ENCODE measurements at places on chromosomes 12 and 14.

- no peak for DNase-seq
Measured at GRCh38 chr12:15687583-15687982, 101.6 kb downstream of the EPS8 start.

DNA sequence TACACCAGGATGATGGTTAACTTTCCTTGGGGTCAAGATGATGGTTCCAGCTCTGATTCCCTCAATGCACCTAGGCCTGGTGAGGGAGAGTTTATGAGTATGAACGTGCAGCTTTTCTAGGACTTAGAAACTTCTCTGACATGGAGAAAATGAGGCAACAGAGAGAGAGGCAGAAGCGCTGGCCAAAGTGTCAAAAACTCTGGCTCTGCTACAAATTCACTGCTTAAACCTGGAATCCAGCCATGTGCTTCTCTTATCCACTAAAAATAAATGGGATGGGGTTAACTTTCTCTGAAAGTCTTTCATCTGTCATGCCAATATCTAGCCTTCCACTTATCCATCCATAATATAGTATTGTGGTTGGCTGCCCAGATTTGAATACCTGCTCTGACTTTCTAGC, 568.7 kb downstream of the MED13L start:
- no peak for DNase-seq

DNA sequence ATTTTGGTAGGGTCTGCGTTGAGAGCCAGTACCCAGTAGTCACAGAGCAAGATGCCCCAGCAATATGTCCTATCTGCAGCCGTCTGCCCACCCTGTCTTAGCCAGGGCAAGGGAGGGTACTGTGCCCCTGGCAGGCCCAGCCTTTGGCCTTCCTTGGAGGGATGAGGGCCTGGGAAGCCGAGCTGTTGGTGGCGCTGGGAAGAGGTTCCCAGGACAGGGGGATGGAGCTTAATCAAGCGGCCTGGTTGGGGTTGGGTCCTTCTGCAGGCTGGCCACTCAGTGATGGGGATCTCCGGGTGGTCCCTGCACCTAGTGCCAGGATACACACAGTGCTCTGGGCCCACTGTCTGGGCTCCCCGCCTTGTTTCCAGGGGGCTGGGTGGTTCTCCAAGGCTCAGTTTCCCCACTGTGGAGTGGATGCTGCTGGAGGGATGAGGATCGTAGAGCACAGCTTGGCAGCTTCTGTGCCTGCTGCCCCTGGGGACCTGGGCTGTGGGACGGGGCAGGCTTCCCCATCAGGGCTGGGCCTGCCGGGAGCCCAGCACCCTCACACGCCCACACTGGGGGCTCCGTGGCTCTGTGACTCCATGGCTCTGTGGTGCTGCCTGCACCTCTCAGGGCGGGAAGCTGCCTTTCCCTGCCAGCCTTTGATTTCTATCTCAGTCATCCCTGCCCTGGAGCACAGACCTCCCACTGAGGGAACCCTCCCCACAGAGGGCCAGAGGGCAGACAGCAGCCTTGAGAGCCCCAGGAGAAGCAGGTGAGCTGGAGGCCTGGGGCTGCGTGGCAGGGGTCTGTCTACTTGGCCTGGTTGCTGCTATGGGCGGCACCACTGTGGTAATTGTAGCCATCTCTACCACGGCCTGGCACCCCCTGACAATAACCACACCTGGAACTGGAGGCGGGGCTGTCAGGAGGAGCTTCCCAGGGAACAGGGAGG, 357.0 kb downstream of the TMEM121 start:
- peak; percentile 1 for DNase-seq

- DNase-seq: no peak
Measured at GRCh38 chr12:50052964-50053363, 4.4 kb upstream of the ASIC1 start.

DNA sequence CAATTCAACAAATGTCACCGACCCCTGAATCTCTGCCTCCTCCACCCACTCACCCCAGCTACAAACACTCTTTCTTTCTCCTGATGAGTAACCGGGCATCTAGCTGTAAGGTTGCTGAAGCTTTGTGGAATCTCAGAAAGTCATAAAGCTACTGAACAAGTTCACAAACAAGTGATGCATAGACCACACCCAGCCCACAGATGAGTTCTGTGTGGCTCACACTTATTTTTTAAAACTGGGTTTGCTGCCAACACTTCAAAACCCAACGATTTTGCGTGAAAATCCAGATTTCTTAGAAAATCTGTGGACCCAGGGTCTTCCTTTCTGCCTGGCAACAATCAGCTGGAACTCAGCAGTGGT, 96.1 kb downstream of the APAF1 start:
- peak; percentile 70 for DNase-seq

DNA sequence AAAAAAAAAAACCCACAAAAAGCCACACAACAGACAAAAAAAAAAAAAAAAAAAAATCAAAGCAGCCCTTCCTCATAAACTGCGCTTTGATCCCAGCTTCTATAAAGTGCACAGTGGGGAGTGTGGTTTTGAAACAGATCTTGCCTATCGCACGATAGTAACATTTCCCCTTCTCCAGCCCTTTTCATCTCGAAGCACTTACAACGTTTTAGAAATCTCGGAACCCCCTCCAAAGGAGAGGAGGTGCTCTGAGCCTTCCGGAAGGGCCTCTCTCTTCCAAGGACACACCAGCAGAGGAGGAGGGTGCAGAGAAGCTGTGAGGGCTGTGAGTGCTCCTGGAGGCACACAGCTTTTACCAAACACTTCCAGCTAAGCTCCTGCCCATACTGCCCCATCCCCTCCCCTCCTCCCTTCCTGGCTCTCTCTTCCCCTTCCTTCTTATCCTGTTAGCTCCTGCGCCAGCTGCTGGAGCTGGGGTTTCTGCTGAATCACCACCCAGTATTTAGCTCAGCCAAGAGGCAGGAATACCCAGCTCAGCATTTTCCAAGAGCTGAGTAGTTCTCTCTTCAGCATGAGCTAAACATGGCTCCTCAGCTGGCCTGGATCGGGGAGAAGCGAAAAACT, 28.4 kb downstream of the SLC7A8 start:
- no peak for DNase-seq

GRCh38 chr12:2640709-2641108, 154.1 kb upstream of the FKBP4 start:
- peak; percentile 55 for DNase-seq

All from activated CD4-positive, alpha-beta T cell treated with anti-CD3 and anti-CD28 coated beads for 48 hours (primary cell).